ENCODE measurements at places on chromosomes 11 and 22.

GRCh38 chr11:75264971-75265370, 24.4 kb downstream of the TPBGL start:
- no peak for DNase-seq

DNA sequence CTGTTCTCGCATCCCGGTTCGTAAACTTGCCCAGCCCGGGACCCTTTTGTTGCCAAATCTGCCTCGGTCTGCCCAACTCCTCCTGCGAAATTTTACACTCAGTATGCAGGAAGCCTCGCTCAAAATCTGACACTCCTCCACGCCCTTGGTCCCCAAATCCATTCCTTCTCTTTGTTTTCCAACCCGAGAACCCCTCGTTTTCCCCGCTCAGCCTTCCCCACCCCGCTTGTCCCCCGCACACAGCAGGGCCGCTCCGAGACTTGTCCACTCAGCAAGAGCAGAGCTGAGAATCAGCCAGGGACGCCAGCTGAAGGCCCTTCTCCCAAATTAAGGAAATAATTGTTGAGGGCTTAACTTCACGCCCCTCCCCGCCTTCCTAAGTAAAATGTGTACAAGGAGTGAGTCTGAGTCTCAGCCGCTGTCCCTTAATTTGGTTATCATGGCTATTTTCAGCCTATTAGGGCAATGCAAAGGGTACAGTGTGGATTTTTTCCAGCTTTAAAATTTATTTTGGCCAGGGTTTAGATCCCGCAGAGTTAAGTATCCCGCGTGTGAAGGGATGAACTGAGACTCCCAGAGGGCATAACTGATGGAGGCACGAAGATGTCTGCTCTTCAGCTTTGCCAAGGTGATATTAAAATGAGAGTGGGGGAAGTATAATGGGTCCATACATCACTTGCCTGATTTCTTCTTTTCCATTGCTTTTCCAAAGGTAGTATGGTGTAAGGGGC, 581 bp upstream of the FBXO3 start:
- DNase-seq, result peak; percentile 6

DNA sequence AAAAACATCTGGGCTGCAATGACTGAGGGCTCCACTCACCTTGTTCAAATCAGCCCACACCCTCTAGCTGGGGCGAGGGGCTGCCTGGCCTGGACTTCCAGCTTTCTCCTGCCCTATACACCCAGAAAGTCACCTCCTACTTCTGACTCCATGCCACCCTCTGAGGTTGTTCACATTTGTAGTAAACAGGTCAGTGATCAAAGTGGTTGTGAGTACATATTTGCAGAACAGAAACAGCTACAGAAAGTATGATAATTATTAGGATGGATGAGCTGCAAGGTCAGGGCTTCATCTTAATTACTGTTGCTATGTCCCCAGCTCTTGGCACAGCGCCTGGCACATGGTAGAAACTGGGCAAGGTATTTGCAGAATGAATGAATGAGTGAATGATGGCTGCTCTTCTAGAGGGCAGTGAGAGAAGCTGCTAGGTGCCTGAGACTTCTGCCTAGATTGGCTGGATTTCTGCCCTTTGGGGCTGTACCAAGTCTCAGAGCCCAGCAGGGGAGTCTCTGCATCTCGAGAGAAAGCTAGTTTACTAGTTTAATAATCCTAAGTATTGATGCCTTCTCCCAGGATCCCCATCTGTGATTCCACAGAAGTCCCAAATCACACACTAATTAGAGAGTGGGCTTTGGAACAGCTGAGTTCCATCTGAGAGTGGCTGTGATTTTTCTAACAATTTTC, 36.0 kb downstream of the SYT13 start:
- DNase-seq, result no peak

DNA sequence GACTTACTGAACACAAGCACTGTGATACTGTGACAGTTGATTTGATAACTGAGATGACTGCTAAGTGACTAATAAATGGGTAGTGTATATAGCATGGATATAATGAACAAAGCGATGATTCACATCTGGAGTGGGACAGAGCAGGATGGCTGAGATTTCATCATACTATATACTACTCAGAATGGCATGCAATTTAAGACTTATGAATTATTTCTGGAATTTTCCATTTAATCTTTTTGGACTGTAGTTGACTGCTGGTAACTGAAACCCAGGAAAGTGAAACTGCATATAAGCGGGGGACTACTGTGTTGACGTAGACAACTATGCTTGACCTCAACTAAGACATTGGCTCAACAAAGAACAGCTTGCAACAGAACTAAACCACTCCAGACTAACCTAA, 20.0 kb upstream of the NUCB2 start:
- peak; percentile 78 for DNase-seq

DNA sequence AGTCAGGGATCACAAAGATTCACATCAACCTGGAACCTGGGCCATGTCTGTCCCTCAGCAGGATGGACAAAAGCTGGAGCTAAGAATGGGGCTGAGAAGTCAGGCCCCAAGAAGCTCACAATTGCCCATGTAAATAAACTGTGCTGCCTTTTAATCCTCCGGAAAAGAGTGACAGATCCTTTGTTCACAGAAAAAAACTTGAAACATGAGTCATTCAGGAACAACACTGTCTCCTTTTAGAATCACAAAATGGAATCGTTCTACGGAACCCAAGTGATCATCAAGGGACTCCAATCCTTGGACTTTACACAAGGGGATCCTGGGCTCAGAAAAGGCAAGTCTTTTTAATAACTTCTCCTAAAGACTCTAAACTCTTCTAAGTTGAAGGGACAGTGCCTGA, 36.1 kb downstream of the RELT start:
- no peak for DNase-seq

GRCh38 chr11:101914341-101914737, 471 bp upstream of the CEP126 start:
- DNase-seq, result no peak

DNA sequence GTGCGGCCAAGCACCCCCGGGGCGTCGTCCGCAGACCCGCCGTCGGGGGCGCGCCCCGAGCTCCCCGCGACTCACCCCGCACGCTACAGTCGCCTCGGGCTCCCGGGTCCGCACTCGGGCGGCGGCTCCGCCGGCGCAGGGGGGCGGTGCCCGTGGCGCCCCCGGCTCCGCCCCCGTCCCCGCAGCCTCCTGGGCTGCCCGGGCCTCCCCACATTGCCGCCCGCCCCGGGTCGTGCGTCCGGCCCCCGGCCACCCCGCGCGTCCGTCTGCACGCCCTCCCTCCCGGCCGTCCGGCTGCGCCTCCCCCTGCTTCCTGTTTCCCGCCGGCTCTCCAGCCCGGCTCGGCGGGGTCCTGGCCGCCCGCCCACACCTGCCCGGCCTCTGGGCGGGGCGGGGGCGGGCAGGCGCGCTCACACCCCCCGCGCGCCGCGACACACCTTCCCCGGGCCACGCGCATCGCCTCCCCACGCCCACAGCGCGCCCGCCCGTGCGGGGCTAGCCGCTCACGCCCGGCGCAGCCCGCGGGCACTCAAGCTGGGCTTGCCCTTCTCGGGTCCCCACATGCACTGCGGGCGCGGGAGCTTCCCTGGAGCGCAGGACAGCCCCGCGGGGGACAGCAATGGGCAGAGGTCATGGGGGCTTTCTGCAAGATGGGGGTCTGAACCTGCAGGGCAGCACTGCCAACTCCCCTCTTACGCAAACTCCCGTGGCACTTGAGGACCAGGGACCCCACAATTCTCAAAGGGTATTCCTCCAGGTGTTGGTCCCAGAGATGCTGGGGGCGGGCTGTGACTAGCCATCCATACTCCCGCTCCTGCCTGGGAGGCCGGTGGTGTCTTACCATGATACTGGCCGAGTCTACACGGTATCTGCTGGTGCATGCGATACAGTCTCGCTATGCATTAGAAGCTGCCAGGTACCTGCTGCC, at the start of gene CARD10:
Gene CARD10 (minus strand): TSS at position 148 of the 928 bp plus-strand sequence. CDS start 215 bp downstream, outside the sequence.
- DNase-seq, result no peak

DNA sequence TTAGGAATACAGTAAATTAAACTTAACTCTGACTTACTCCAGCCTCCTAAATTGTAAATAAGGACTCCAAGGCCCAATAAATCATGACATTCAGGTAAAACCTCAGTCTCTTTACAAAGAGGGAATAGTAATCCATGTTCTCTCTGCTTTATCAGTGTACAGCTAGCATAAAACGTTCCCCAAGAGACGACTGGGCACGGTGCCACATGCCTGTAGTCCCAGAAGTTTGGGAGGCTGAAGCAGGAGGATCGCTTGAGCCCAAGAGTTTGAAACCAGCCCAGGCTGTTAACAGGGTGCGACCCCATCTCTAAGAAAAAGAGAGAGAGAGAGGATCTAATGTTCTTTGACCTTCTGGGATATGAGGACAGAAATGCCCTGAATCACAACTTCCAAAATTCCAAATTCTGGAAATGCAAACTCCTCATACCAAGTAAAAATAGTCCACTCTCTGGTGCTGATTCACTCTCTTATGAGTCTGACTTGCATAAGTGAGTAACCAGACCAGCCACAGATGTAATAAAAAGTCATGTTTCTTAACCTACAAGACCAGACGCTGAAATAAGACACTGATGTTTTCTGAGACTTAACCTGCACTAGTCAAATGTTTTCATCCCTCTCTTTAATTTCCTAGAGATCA, 25.5 kb downstream of the NNMT start:
- DNase-seq, result no peak

- peak; percentile 38 for DNase-seq
Observed at GRCh38 chr22:23289851-23290724, 109.8 kb downstream of the BCR start.

DNA sequence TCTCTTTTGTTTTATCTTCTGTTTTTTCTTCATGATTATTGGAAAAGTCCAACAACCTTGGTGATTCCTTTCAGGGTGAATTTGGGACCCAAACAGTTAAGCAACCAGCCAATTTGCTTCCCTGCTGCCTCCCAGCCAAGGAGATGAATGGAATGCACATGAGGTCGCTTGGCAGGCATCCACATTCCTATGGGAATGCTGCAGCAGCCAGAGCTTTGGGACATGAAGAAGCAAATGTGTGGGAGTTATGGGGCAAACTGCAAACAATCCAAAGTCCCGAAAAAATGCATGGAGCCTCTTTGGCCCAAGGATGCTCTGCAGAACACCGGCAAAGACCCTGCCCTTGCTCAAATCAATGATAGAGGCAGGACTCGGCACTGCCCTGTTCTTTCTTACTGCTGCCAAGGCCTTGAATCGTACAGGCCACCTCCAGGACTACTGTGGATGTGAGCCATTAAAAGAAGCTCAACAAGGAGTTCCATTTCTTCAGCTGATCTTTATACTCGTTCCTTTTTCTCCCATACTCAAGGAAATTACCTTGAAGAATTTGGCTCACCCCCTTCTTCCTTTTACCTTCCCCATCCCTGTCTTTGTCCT, 117.3 kb upstream of the TEAD1 start:
- DNase-seq, result no peak

GRCh38 chr11:45673441-45673840, 8.0 kb upstream of the CHST1 start:
- no peak for DNase-seq

DNA sequence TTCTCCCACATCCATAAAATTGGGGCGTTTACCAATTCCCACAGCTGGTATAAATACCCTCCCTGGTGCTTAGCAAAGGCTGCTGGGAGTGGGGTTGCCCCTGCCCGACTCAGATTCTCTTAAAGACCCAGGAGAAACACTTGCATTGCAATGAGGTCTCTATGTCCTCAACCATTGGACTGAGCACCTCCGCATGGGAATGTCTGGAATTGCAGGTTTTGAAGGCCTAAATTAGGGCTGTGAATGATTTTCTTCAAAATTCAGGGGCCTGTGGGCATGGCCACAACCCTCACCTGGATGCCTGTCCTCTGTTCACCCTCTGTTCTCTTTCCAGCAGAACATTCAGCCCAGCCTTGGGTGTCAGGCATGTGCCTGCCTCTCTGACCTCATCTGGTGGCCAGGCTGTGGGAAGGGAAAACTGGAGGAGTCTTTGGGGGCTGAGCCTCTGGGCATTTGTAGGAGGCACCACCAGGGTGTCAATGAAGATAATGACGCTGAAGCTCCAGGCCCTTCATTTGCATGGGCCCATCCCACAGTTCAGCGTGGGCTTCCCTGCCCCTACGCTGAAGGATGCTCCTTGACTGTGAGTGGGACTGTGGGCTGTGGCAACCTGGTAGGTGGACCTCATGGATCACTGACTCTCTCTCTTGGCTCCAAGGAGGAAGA, 52.7 kb upstream of the MYEOV start:
- no peak for DNase-seq

All from inflammatory macrophage treated with lipopolysaccharide for 4 hours (primary cell).